Stomach (tissue), 19 donors: ENCODE measurements at places on chromosomes 11 and 22.

- no peak for DNase-seq
These were observed 10.6 kb upstream of the DGKZ start for GRCh38 chr11:46336563-46337180.

DNA sequence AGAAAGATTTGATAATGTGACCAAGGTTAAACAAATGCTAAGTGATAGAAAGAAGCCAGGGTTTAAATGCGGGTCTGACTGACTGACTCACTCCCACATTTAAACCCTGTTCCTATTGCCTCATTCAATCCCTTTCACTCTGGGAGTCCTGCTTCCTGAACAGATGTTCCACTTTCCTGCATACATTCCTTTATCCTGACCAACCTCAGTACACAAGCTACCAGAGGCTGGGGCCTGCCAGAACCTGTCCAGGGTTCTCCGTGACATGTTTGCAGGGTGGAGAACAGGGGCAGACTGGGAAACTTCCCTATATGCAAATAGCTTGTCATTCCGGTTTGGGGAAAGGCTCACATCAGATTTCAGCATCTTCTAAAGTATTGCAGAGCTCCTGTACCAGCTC is 3.0 kb upstream of the ANKK1 start:
- DNase-seq: no peak

DNA sequence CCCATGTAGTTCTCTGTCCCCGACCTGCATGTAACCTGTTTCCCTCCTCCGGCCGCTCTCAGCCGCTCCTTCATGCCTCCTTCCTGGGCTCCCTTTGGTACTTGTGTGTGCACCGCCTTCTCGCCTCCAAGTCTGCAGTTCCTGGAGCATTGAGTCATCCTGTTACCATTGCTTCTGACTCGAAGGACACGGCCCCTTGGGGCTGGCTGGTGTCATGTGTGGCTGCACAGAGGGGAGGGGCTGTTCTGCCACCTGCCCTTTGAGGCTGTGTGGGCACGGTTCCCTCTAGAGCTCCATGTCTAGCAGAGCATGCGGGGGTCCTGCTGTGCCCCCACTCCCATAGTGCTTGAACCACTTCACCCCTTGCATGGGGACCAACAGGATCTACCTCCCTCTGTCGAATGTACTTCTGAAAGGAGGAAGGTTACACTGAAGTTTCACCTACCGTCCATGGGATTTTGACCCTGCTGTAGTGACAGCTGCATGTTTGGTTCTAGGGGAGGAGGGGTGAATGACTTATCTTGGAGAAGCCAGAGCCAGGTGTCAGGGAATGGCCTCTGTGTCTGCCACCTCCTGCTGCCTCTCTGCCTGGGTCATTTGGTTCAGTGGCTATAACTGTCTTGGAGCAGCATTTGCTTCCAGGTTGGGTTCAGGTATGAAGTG is 39.6 kb downstream of the BCR start:
- DNase-seq: peak; percentile 51

GRCh38 chr11:113176599-113177360 is 137.6 kb upstream of the TTC12 start:
- DNase-seq: no peak

DNA sequence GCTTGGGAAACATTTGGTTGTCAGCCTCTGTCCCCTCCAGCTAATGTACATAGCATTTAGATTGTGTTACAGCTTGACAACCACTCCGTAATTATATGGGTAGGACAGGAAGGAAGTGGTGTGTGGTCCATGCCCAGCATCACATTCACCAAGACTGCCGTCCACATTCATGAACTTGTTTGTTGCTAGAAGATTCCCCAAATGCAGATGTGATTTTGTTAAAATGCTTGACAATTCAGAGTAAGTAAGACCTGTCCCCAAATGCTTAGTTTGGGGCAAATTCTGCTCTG is 1482.7 kb downstream of the TBC1D22A start:
- no peak for DNase-seq

DNA sequence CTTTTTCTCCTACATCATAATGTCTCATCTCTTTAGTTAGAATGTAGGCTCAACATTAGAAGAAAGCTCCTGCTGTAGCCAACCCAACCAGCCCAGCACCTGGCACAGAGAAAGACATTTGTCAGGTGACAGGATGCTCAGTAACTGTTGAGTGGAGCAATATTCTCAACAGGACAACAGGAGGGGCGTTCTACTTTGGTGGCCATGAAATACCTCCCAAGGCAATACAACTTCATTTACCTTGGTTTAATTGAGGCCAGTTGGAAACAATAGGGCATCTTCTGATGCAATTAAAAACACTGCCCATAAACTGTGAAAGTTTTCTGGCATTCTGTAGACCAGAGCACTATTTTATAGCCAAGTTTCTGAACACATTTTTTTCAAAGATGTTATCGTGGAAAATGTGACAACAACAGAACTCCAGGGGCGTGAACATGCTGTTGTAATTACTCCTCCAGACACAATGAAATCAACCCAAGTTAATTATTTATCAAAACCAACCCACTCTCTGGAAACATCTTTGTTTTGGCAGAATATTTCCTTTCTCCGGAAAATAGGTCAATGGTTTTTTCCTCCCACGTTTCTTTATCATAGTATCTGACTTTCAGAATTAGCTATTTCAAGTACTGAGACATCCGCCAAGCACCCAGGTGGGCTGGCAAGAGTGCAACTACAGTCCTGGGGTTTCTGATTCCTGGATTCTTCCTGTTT is 538.1 kb downstream of the SOX6 start:
- DNase-seq: no peak

GRCh38 chr22:38874529-38875222 is 2.7 kb upstream of the CBX6 start:
- no peak for DNase-seq

GRCh38 chr11:10695833-10696232 is 2.3 kb upstream of the IRAG1 start:
- DNase-seq: peak; percentile 25

- DNase-seq: no peak
These were observed 446.2 kb upstream of the CHORDC1 start for GRCh38 chr11:90669094-90669493.

DNA sequence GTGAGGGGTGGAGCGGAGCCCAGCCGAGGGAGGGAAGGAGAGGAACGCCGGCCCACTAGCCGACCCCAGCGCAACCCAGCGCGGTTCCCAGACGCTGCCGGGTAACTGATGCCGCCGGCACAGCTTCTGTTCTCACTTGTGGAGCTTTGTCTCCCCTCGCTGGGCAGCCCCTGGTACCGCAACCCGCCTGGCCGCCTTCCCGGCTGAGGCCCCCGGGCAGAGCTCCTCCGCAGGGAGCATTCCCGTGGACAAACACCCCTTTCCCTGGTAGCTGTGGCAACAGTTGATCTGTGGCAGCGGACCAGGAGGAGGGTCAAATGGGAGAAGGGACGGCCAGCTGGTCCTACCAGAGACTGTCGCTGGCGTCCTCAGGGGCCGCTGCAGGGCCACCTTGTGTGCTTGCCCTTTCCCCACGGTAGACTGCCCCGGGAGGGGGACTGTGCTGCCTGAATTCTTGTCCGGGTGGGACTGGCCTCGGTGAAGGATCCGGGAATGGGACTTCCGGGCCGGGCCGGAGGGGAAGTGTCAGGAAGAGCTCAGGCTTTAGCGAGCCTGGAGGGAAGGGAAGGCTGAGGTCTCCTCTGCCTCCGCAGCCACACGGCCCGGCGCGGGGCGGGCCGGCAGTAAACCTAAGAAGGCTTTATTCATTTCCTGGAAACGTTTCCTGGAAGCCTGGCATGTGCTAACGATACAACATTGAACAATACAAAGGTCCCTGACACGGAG is 468.0 kb downstream of the OPCML start:
- DNase-seq: peak; percentile 66

- no peak for DNase-seq
These were observed 3.2 kb upstream of the PCF11 start for GRCh38 chr11:83153764-83154163.

GRCh38 chr22:29266564-29267461 is 968 bp downstream of the RHBDD3 start:
- peak; percentile 30 for DNase-seq

DNA sequence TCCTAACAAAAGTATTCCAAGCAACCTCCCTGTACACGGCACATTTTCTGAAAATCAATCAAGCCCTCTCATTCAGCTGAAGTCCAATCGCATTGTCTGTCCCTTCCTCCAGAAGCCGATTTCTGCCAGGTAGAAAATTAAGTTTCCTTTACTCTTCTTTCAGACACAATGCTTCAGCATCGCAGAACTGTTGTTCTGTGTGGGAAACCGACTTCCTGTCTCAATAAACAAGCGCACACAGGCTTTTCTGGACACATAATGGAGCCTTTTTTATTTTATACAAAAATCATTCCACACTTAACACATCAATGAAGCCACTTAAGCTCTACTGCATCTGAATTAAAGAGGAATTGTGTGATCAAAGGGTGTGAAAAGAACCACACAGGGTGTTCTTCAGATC is 75.6 kb downstream of the BLID start:
- DNase-seq: no peak

DNA sequence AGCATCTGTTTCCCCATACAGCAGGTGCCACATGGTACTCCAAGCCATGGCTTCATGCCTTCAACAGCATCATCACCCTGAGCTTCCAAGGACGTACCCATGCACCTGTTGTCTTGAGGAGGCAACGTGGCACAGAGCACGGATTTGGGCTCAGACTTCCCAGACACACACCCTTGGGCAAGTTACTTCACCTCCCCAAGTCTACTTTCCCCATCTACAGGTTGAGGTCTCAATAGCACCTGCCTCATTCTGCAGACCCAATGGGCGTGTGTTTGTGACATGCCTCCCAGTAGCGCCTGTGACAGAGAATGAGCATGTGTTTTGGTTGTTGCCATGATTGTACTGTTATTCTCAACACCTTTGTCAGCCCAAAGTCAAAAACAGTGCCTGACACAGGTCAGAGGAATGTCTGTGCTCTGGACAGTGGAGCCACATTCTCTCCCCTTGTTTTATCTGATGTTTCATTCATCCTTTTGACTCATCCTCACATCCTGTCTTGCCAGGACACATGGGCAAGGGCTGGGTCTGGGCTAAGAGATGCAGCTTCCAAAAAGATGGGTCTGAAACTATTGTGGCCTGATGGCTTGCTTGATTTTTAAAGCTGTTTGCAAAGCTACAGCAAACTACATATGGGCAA is 53.4 kb upstream of the CCND1 start:
- no peak for DNase-seq

DNA sequence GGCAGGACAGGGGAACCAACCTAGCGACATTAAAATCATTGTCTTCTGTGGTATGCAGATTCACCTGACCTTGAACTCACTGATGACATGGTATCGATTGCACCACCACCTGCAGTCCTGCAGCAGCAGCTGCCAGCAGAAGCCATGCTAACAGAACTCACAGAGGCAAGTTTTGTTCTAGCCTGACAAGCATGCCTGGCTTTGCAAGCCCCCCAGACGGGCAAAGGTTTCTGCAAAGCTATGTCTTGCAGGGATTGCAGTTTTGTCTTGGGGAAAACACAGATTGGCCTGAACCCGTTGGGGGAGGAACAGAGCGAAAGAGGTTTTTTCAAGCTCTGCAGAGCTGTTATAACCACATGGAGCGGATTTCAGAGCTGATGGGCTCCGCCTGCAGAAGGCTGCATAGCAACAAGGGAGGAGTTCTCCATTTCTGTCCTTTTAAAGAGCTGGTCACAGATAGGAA is 221.0 kb downstream of the HIPK3 start:
- peak; percentile 59 for DNase-seq

GRCh38 chr11:63574856-63575602 is 11.8 kb upstream of the PLAAT2 start:
- peak; percentile 57 for DNase-seq

GRCh38 chr11:94518300-94518699 is 6.0 kb downstream of the C11orf97 start:
- DNase-seq: no peak

- peak; percentile 69 for DNase-seq
These were observed 48.4 kb upstream of the POLD3 start for GRCh38 chr11:74543991-74544390.

DNA sequence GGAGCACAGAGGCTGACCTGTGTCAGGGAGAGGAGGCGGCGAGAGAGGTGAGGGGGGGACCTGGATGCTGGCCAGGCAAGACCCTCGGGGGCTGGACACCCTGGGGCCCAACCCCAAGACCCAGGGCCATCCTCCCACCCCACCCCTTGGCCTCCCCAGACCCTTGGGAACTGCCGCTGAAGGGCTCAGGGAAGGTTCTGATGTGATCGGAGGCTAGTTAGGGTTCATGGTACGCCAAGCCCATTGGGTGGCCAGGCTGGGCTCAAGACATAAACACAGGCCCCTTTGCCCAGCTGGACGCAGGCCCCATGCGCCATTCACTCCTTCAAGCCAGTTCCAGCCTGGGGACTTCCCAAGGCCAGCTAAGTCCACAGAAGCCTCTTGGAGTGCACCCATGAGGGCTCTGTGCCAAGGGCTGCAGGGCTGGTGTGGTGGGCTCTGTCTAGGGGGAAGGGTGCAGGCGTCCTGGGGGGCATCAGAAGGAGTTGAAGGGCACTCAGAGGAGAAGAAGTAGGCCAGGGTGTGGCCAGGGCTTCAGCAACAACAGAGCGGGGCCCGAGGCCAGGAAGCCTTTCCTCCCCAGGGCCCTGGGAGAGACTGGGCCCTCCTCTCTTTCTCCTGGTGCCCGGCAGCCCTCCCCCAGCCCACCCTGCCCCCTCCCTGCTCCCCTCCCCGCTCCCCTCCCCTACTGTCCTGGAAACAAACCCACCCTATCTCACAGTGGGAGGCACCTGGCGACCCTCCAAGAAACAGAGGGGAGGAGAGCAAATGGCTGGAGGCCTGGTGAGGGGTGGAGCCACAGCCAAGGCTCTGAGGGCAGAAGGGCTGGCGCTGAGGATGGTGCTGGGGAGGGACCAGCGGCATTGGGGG is 12.9 kb downstream of the TSPAN32 start:
- DNase-seq: peak; percentile 96

DNA sequence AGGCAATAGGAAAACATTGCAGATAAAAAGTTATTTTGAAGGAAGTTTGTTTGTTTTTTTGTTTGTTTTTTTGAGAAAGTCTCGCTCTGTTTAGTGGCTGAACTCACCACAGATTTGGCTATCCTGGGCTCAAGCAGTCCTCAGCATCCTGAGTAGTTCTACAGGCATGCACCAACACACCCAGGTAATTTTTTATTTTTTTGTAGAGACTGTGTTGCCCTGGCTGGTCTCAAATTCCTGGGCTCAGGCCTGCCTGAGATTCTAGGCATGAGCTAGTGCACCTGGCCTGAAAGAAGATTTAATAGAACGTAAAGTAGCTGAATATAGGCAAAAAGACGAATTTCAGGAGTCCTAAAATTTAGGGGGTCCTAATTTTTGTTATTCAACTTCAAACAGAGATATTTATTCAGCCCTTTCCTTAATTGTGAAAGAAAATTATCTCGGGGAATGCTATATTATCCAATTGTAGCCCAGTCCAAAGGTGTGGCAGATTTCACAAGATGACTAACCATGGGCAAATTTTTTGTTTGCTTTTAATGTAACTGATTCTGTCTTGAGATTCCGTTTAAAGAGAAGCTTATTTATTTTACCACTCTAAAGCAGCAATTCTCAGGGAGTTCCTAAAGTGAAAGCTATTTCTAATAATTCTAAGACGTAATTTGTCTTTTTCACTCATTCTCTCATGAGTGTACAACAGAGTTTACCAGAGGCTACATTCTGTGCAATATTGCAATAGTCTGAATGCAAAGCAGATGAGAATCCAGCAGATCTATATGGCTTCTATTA is 940 bp downstream of the IL18 start:
- DNase-seq: no peak

- DNase-seq: no peak
These were observed 98.2 kb downstream of the NTM start for GRCh38 chr11:131468565-131468964.
